Stimulated activated CD8-positive, alpha-beta memory T cell treated with anti-CD3 and anti-CD28 coated beads, Interleukin-7, amount 100 ng/mL, for 4 hours (primary cell): ENCODE measurements at places on chromosomes 16 and 17.

DNA sequence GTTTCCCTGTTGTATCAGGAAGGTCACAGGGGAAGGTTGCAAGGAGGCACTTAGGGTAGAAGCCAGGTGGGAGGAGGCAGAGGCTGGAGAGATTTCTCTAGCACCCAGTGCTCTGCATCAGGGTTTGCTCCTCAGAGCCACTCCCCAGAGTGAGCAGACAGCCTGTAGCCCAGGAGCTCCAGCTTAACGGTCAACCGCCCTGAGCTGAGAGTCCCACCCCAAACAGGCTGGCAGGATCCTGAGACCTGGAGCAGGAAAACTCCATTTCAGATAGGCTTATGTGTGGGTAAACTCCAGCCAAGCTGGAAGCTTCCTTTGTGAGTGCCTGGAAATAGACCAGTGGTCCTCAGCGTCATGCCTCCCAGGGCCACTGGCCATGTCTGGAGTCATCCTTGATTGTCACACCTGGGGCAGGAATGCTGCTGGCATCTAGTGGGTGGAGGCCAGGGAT lies 37.9 kb downstream of the MPRIP start:
- DNase-seq: no peak

- DNase-seq: no peak
Observed at GRCh38 chr16:1435921-1436697, 5.2 kb downstream of the PERCC1 start.

DNA sequence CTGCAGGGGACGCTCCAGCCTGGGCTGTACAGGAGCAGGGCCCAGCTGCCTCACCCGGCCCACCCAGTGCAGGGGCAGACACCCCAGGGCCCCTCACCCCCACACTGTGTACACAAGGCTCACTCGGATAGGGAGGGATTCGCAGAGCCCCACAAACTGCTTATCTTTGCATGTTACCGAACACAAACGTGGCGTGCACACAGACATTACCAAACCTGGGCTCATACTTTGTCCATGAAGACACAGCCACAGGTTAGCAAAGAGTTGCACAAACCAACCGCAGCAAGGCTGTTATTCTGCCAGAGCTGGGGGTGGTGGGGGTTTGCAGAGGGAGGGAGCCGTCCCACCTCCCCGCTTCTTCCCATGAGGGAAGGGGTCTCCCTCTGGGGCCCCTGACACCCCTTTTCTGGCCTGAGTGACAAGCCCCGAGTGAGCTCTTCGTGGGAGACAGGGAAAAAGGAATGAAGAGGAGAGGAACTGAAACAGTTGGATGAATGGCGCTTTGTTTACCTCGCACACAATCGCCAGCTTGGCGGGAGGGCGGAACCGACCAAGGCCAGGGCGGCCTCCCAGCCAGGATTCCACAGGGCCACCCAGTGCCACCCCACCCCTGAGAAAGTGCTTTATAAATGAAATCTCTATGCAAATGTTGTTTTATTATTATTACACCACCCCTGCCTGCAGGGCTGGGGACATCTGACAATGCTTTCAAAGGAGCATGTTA lies 434 bp upstream of the CPSF4L start:
- DNase-seq: no peak

DNA sequence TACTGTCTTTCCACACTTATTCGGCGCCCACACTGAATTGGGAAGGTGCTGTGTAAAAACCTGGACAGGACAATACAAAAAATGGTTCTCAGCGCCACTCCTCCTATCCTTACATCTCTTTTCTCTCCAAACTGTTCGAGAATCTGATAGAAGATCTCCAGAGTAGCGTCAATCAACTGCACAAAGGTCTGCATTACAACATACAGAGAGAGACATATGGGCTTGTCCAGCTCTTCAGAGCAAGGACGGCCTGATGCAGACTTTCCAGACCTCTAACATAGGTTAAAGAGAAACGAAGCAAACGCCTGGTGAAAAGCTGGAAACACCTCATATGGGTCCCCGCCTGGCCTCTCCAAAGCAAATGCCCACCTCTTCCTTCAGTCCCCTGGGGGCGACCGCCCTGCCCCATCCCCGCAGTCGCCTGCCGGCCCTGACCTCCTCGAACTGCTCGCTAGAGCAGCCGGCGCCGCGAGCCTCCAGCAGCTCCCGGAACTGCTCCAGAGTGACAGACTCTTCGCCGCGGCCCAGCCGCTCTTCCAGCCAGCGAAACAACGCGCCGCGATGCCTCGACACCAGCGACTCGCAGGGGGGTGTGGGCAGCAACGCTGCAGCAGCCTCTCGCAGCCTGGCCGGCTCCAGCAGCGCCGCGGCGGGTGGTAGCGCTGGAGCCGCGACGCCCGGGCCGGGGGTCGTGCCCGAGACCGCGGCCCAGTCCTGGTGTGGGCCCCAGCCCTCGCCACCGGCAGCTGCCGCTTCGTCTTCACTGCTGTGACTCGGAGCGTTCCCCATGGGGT lies 526 bp downstream of the ZZEF1 start:
- DNase-seq: peak; percentile 38

GRCh38 chr16:75250809-75251279 lies 580 bp downstream of the BCAR1 start:
- DNase-seq: no peak

DNA sequence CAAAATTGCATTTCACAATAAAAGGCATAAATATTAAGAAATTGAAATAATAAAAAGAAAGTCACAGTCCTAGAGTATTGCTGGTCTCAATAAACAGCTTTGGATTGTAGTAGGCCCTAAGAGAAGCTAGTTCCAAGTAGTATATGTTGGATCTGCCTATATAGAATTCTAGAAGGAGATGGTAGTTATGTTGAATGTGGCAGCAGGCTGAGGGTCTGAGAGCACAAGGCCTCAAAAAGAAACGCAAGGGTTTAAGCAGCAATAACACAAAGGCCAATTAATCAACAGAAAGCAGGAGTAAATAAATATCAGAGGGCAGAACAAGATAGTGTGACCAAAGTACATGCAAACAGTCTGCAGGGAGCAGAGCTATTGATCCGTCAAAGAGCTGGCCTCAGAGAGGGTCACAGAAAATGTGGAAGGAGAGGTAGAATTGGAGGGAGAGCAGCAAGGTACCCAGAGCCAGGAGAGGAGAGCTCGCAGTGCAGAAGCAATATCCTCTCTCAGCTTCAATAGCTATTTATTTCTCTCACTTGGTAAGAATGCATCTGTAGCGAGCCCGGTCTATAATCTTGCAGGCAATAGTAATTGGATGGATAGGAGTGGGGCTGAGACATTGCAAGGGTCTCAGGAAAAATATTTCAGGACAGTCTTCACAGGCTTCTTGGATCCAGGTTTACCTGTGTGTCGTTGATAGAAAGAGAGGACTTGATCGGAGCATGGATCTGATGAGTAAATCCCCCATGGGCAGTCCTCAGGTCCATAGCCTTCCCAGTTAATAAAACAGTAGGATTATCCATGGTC lies 25.1 kb upstream of the MED13 start:
- no peak for DNase-seq

GRCh38 chr17:55089256-55089655 lies 120.7 kb downstream of the STXBP4 start:
- DNase-seq: no peak

DNA sequence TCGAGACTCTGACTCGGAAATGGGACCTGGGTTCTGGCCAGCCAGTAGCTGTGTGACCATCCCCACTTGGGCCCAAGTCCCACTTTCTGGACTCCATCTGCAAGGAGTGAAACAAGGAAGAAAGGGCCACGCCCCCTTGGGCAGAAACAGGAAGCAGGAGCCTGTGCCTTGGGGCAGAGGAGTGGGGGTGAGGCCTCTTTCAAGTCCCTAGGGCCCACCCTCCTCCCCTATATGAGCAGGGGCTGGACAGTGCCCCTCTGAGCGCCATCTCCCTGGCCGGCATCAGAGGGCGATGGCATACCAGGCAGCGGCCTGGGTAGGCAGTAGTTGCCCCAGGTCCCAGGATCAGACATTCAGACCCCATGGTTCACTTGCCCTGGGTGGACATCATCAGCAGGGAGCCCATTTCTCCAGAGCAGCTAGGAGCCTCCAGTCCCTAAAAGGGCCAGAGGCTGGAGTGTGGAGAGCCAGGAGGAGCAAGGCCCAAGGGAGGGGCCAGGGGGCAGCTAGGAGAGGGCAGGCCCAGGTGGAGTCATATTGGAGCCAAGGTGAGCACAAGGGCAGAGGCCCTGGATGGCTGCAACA lies 7.1 kb downstream of the BCAR1 start:
- no peak for DNase-seq

DNA sequence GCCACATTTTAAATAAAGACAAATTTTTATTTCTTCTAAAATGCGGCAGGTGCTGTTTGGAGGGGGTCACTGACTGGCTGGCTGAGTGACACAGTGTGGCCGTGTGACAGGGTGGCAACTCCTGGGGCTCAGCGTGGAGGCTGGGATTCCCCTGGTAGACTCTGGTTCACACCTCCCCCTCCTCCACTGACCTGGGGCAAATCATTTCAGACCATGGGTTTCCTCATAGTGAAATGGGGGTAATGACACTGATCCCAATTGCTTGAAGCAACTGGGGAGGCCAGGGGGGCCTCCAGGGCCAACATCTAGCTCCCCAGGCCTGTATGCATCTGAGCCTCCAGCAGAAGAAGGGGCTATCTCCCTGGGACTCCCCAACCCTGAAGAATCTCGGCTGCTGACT lies 6.6 kb downstream of the HSD11B2 start:
- DNase-seq: no peak

- DNase-seq: no peak
Observed at GRCh38 chr17:78808163-78808562, 26.1 kb upstream of the CYTH1 start.

DNA sequence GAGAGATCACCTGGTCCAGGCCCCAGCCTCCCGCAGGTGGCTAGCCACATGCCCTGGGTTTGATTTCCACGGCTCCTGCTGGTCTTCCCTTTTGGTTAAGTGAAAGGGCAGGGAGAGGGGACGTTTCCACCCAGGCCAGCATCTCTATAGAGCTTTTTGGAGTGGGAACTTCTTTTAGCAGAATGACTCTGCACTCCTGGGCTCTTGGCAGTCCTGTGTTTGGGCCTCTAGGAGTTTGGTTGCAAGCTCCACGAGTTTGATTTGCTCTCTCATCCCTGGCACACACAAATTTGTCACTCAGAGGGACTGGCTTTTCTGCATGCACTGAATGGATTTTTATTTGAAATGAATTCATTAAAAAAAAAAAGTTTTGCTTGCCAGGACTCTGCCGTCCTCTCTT lies 32.8 kb downstream of the MSI2 start:
- no peak for DNase-seq

DNA sequence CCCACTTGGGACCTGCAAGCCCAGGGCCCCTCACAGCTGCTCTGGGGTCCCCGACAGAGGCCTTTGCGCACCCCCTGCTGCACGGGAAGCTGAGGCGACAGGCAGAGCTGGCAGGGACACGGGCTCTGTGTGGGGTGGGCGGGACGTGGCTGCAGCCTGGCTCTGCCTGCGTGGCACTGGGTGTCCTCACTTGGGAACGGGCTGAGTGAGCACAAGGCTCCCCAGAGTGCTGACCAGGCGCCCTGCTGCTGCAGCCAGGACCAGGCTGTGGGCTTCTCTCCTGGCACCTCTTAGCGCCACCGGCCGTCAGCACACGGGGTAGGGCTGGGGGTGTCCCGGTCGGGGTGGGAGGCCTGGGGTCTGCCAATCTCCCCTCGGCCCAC lies 6.6 kb downstream of the C1QTNF8 start:
- no peak for DNase-seq

DNA sequence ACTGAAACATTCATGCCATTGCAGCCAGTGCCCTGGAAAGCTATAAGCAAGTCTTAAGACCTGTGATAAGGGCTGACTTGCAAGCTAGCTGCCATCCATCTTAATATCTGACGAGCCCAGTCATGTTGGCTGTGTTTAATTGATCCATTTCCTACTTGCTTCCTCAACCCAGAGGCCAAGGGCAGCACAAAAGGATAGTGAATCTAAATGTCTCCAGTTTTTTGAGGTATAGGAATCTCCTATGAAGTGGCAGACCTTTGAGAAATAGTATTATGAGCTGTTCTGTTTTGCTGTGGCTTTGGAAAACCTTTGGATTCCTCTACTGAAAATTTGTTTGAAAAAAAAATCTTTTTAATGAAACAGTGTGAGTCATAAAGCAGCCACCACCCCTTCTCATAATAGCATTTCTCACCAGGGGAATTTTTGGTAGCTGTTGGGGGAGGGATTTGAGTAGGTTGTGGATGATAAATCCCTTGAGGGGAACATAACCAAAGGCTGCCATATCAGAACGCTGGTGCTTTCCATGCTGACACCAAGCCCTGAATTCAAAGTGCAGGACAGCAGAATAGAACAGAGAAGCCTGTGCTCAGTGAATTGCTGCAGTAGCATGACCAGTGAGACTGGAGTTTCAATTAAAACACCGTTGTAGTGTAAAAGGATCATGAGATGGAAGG lies 12.9 kb downstream of the ZNRF1 start:
- DNase-seq: peak; percentile 7

- DNase-seq: no peak
Observed at GRCh38 chr17:57948555-57949420, 6.4 kb downstream of the CUEDC1 start.

- no peak for DNase-seq
Observed at GRCh38 chr16:79805621-79806020, 205.1 kb upstream of the MAF start.

GRCh38 chr17:32443827-32444300 lies 446 bp upstream of the PSMD11 start:
- DNase-seq: no peak

DNA sequence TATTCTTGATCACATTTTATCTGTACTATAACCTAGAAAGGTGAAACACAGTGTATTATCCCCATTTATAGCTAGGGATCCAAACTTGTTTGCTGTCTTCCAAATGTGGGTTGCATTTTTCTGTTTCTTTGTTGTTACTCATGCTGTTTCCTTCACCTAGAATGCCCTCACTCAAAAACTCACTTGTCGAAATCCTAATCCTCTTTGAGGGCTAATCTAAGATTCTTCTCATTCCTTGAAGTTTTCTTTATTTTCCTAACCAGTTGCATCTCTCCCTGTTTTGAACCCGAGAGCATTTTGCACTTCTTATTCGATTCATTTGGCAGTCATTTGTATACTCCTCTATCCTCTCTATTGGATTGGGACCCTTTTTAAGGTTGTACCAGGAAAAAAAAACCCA lies 9.6 kb downstream of the CALCOCO2 start:
- no peak for DNase-seq

DNA sequence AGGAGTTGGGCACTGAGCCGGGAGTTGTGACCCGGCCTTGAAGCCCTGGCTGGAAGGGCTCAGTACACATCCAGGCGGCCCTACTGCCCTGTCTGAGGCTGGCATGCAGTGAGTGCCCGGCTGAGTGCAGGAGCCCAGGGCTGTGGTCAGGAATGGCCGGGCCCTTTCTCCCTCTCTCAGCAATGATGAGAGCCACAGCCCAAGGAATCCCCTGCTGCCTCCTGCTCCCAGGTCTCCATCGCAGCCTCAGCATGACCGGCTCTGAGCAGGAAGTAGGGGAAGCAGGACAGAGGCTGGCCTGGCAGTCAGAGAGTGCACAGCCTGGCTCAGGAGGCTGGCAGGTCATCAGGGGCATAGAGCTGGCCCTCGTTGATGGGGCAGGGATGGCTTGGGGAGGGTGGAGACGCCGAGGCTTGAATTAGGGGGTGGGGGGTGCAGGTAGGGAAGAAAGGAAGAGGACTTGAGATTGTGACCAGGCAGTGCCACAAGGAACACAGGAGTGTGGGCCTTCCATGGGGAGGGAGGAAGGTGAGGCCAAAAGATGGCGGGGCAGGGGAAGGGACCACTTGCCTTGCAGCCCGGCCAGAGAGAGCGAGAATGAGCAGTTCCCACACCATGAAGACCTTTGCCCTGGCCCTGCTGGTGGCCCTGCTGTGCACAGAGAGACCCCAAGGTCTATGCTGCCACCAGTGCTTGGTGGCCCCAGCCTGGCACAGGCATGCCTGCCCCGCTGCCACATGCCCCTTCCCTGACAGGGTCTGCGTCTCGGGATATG lies 32.1 kb upstream of the KRT17 start:
- no peak for DNase-seq

GRCh38 chr17:35963663-35964062 lies 17.6 kb downstream of the CCL16 start:
- DNase-seq: no peak
